ENCODE measurements at places on chromosomes 1 and 21. TPM values are rescaled to one million over a fixed set of nuclear protein-coding genes. Genes with fewer than 3 reads are reported as not detected.

KCNE2 gene
- total RNA-seq, result not detected

LAPTM5 gene
- total RNA-seq, result 4.6 TPM

BACE2 gene
- total RNA-seq, result 83.0 TPM

GRCh38 chr1:56174176-56174885, 405.0 kb downstream of the PLPP3 start:
- DNase-seq, result no peak

DNA sequence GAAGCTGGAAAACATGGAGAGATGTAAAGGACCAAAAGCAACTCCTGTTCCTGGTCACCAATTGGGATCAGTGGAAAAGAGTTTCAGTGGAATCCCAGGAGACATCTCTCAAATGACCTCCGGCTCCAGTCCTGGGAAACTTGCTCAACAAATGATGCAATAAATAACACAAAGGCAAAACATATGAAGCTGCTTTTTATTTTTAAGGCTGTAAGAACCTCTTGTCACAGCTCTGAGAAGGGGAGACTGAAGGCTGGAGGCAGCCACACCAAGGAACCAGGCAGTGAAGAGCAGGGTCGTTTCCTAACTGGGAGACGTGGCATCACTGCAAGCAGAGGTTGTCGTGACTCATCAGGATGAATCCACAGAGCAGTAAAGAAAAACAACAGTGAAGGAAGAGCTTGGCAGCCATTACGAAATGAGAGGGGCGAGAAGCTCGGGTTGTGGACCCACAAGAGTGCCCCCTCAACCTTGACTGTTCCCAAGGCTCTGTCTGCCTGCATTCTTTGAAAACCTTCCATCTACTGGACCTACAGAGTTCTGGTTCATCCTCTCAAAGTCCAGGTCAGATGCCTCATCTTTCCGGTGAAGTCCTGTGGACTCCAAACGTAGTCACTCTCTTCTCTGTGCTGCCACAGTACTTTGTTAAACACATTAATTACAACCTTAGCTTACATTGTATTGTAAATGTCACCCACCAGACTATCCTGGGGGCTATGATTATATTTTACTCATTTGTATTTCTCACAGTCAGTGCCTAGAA, 32.1 kb downstream of the JAK1 start:
- DNase-seq, result no peak

- DNase-seq, result no peak
These were observed 55.1 kb downstream of the ZBTB18 start for GRCh38 chr1:244106176-244106575.

DNA sequence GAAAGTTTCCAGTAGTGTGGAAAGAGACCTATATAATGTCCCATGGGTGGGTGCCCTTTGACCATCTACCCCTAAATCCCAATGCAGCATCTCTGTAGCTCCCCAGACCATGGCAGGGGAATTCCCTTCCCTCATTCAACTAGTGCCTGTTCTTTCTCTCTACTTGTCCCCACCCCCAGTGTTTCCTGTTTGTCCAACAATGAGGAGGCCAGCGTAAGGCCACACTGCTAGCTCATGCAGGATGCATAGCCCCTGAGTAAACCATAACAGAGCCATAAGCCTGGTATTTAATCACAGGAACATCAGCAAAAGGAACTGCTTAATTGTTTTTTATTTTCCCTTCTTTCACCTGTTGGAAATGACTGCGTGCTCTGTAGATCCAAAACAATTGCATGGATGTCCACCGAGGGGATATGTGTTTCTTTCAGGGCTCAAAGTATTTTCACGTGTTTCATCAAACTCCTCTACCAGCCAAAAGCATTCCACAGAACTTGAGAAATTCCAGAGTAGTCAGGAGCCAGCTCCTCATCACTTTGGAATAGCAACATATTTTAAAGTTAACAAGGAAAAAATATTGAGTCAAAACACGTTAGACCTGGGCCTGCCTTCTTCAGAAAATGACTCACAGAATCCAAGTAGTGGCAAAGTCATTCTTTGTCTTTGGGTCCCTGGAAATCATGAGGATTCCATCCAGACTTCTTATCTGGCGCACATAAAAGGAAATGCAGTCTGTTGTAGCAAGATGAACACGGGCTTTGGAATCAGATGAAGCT, 162.5 kb upstream of the SGIP1 start:
- peak; percentile 67 for DNase-seq

GRCh38 chr1:46489638-46490405, at the start of gene DMBX1:
DMBX1 (plus strand) TSS chr1:46489836; CDS start chr1:46507011, 17,175 bp downstream.
- DNase-seq, result peak; percentile 54
